ENCODE measurements at places on chromosomes 7 and 10.

DNA sequence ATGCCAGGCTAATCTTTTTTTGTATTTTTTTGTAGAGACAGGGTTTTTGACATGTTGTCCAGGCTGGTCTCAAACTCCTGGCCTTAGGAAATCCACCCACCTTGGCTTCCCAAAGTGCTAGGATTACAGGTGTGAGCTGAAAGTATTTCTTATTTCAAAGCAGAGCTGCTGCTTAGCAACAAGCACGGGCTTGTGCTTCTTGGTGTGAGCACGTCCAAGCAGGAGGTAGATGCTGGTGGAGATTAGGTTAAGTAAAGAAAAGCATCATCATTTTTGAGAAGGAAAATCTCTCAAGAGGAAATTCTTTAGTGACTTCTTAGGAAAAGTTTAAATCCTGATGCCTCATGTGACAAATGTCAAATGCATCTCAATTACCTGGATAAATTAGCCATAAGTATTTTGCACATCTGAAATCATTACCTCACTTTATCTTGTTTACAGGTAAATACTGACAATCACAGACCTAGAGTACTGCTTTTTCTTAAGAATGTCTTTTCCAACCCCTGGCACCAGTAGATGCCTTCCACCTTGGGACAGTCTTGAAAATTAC, 431.8 kb upstream of the FZD8 start:
- DNase-seq: no peak

GRCh38 chr10:61183967-61184366, 240.0 kb upstream of the RHOBTB1 start:
- no peak for DNase-seq

- DNase-seq: no peak
Measured at GRCh38 chr7:117592011-117592635, 112.3 kb downstream of the CFTR start.

- DNase-seq: no peak
Measured at GRCh38 chr10:18157881-18158280, 17.7 kb downstream of the CACNB2 start.

DNA sequence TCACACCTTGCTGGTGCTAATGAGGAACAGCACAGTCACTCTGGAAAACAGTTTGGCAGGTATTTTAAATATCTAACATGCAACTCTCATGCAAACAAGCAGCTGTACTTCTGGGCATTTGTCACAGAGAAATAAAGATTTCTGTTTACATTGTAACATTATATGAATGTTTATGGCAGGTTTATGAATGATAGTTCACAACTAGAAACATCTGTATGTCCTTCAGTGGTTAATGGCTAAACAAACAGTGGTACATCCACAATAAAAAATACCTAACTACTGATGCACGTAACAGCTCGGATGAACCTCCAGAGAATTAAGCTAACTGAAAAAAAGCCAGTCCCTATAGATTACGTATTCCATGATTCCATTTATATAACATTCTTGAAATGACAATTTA, 109.6 kb downstream of the GPR37 start:
- DNase-seq: no peak

- DNase-seq: no peak
Measured at GRCh38 chr10:1360558-1361164, 304.5 kb downstream of the WDR37 start.

- no peak for DNase-seq
Measured at GRCh38 chr10:79013406-79013987, 55.3 kb upstream of the ZMIZ1 start.

DNA sequence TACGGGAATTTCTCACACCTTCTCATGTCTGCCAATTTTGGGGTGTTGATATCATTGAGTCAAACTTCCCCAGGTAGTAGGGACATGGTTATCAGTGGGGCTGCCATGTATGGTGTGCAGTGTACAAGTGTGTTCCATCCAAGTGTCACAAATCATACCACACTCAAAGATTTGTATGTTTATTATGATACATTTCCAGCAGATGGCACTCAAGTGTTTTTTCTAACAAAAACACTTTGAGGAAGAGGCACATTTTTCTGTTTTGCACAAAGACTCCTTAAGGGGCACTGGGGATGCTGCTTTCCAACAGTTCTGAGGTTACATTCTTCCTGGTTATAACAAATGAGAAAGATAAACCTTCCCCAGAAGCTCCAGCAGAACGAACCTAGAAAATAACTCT, 414.5 kb downstream of the REEP3 start:
- DNase-seq: no peak

DNA sequence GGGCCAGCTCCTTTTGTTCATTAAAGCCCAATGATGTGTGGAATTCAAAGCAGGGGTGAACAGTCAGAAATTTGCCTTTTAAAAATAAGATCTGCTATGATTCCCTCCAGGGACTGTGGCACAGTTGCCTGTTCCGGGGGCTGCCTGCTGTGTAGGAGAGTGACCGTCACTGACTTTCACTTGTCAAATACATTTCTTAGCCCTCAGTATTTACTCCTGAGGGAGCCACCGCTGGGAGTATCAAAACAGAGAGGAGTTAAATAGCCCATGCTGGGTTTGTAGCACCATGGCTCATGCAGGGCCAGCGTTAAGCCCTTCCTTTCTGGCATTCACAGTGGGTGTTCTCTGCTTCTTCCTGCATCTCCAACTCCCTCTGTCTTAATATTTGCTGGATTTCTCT, 897.8 kb downstream of the SORCS3 start:
- no peak for DNase-seq

- DNase-seq: no peak
Measured at GRCh38 chr7:80642871-80643270, 4.4 kb downstream of the CD36 start.

DNA sequence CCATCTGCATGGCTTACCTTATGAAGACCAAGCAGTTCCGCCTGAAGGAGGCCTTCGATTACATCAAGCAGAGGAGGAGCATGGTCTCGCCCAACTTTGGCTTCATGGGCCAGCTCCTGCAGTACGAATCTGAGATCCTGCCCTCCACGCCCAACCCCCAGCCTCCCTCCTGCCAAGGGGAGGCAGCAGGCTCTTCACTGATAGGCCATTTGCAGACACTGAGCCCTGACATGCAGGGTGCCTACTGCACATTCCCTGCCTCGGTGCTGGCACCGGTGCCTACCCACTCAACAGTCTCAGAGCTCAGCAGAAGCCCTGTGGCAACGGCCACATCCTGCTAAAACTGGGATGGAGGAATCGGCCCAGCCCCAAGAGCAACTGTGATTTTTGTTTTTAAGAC, 12.4 kb downstream of the DUSP5 start:
- no peak for DNase-seq

- DNase-seq: peak; percentile 39
Measured at GRCh38 chr10:103598654-103599115, 105.2 kb downstream of the NEURL1 start.

GRCh38 chr7:158727690-158728089, 23.1 kb upstream of the NCAPG2 start:
- DNase-seq: no peak

Measured in CD4-positive, alpha-beta T cell treated with Interleukin-17A for 4 hours (primary cell).